GM12864 (cell line): ENCODE measurements at places on chromosomes 1 and 21.

DNA sequence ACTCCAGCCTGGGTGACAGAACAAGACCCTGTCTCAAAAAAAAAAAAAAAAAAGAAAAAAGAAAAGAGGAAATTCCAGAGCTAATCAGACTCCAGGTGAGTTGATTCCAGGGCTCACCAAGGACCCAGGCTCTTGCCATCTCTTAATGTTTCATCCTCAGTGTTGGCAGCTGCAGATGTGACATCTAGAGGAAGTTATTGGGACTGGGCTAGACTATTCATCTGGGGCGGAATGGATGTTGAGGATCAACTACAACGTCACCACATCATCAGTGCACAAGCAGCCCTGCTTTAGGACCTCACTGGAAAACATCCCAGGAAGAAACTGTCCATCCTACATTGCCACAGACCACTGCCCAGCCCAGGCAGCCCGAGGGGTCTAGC, 28.6 kb upstream of the PARP1 start:
- DNase-seq, result no peak

DNA sequence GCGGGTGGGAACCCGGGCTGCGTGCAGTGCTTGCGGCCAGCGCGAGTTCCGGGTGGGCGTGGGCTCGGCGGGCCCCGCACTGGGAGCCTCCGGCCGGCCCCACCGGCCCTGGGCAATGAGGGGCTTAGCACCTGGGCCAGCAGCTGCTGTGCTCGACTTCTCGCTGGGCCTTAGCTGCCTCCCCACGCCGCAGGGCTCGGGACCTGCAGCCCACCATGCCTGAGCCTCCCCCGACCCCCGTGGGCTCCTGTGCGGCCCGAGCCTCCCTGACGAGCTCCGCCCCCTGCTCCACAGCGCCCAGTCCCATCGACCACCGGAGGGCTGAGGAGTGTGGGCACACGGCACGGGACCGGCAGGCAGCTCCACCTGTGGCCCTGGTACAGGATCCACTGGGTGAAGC, 23.7 kb upstream of the CLIC4 start:
- DNase-seq, result no peak

DNA sequence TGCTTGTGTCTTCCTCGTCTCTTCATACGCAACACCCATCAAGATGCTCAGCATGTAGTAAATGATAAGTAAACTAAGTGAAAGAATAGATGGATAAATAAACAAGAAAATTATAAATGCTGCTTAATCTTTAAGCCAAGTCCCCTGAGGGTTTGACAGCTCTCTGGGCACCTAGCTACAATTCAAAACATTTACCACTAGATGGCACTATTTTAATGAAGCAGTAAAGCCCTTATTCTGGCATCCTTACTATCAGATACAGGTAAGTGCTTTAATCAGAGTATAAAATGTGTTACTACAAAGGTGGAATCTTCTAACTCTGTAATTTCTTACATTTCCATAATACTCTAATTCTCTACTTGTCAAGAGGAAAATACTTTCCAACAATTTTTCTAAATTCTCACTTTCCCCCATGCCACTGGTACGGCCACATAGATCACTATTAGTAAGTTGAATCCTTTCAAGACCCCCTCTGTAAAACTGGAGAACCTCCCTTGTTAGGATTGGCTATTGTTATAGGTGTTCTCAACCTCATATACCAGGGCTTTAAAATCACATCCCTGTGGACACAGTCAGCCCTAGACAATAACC, 137.8 kb downstream of the BARHL2 start:
- no peak for DNase-seq

GRCh38 chr1:54791880-54792522, 9.1 kb downstream of the TTC22 start:
- DNase-seq, result peak; percentile 31

DNA sequence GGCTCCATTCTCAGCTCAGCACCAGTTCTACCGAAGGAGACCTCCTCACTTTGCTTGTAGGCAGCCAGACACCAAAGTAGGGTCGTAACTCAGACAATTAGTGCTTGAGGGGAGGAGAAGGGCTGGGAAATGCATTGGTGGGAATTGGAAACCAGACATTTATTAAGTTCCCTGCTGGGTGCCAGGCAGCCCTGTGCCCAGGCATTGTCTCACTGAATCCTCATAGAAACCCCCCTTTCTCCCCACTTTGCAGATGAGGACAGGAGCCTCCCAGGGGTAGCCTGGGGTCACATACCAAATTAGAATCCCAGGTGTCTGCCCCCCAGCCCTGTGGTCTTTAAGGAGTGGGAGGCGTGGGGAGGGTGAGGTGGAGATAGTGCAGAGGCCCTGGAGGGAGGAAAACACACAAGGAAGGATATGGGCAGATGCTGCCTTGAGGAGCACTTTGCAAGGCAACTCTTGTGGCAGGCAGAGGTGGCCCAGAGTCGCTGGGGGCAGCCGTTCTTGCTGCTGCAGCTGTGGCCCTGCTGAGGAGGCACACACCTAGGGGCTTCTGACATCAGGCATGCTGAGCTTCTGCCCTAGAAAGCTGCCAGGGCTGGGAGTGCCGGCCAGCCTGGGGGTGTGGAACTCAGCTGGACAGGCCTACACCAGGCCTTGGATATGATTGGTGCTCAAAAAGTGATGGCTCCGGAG, 29.4 kb downstream of the CDK18 start:
- DNase-seq, result no peak

- DNase-seq, result no peak
These were observed 53.6 kb downstream of the CAPN8 start for GRCh38 chr1:223611936-223612335.

DNA sequence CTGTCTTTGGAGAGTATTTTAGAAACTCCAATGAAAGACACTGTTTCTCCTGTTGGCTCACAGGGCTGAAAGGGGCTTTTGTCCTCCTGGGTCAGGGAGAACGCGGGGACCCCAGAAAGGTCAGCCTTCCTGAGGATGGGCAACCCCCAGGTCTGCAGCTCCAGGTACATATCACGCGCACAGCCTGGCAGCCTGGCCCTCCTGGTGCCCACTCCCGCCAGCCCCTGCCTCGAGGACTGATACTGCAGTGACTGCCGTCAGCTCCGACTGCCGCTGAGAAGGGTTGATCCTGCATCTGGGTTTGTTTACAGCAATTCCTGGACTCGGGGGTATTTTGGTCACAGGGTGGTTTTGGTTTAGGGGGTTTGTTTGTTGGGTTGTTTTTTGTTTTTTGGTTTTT, 58.5 kb downstream of the LACTBL1 start:
- DNase-seq, result no peak

DNA sequence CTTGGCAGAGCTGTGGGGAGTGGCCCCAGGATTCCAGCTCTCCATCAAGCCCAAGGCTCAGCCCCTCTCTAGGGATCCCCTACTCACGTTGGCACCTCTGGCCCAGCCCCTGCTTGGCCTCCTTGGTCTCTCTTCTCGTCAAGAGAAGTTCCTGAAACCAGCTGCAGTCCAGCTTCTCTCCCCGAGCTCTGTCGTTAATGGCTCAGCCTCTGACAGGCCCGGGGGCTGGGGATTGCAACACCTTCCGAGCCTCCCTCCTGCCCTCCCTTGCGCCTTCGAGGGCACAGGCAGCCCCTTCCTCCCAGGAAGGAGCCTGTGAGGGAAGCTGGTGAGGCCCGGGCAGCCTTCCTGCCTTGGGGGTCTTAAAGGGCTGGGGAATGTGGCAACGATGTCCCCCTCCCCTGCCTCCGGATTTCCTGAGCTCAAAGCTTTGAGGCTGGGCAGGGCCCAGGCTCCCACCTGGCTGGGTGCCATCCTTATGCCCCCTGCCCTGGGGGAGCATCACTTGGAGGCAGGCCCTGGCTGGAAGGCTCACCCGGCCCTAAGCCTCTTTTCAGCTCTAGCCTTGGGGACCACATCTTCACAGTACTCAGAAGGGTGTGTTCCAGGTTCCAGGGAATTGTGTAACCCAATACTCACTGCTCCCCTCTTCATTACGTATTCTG, at the start of gene CSF3R:
Gene CSF3R (minus strand): TSS at position 190 of the 665 bp plus-strand sequence. CDS start 3,417 bp downstream, outside the sequence.
- no peak for DNase-seq

DNA sequence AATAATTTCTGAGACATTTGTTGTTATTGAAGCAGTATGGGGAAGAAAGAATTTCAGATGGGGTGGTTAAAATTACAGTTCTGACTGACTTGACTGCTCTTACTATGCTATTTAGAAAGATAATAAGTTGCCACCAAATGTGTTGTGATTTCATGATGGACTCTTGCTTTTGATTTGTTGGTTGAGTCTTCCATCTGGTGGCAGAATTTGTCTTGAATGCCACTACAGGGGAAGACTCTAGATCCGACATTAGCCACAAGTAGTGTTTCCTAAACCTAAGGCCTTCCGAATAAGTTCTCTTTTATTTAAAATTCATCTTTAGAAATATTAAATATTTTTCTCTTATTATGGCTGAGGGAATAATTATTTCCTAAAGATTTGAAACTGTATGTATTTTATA, 190.9 kb upstream of the ADGRL4 start:
- DNase-seq, result no peak

DNA sequence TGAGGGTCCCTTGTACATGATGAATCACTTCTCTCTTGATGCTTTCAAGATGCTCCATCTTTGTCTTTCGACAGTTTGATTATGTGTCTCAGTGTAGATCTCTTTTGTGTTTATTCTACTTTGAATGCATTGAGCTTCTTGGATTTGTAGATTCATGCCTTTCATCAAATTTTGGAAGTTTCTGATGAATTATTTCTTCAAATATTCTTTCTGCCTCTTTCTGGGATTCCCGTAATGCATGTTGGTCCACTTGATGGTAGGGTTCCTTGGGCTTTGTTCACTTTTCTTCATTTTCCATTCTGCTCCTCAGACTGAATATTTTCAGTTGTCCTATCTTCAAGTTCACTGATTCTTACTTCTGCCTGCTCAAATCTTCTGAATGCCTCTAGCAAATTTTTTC, 50.7 kb downstream of the ADSS2 start:
- no peak for DNase-seq

DNA sequence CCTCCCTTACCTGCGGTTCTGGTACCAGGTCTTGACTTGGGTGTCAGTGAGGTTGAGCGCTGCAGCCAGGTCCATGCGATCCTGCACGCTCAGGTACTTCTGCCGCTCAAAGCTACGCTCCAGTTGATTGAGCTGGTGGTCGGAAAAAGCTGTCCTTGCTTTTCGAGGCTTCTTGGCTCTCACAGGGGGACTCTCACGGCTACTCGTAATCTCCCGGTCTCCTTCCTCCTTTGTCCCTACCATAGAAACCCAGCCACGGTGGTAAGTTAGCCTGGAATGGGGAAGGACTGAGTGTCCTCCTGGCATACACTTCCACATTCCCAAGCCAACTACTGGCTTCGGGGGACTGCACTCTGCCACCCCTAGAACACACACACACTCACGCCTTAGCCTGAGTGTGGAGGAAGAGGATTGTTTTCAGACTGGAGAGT, 2.6 kb downstream of the BARHL2 start:
- no peak for DNase-seq
